ENCODE measurements at places on chromosomes 5 and 9. TPM values are rescaled to one million over a fixed set of nuclear protein-coding genes. Genes with fewer than 3 reads are reported as not detected.

DNM1 gene
- 0.67 TPM for total RNA-seq

- peak; percentile 62 for DNase-seq
Observed at GRCh38 chr9:77793849-77794248, 145.7 kb upstream of the GNA14 start.

GRCh38 chr9:8855046-8855445, 1055.5 kb upstream of the DMAC1 start:
- no peak for DNase-seq

DNA sequence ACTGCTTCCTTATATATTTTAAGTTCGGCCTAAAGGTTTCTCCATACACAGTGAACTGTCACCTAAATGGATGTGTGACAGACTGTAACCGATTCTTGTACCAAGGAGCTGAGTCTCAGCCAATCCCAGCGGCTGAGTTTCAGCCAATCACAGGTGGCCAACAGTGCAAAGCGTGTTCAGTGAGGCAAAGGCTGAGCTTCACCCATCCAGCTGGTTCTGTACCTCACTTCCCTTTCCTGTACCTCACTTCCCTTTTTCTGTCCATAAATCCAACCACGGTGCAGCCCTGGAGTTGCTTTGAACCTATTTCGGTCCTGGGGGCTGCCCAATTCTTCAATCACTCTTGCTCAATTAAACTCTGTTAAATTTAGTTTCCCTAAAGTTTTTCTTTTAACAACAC, 15.7 kb upstream of the TBC1D9B start:
- DNase-seq: no peak

DNA sequence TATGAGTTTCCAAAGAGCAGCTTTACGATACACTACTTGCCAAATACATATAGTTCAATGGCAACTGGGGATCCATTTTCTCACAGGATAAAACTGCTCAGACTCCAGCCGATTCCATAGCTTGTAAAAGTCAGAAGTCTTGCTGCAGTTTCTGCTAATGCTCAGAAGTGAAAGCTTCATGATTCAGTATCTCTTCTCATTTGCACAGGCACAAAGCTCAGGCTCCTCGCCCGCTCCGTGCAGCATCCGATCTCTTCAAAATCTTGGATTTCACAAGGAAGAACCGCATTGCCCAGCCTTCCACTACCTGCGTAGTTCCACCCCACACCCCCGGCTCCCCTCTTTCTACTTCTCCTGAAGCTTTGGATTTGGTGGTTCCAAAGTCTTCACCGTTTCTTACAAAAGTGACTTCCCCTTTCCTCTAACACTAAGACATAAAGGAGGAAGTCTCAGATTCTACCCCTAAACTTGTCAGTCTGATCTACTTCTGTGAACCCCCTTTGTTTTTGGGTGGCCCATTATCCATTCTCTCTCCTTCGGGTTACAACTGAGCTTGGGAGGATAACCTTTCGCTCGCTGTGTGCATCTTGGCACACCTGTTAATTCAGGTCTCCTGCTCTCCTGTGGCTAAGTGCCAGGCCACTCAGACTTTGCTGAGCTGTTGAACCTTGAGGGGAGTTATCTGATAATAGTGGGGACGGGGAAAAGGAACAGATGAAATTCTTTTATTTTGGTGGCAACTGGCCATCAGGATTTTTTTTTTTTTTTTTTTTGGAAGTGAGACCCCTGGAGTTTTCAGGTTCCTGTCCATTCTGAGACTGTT, 194.1 kb downstream of the GNA14 start:
- no peak for DNase-seq

Measured in mammary epithelial cell (primary cell).